D721Med (cell line): ENCODE measurements at places on chromosomes 13 and 19.

DNA sequence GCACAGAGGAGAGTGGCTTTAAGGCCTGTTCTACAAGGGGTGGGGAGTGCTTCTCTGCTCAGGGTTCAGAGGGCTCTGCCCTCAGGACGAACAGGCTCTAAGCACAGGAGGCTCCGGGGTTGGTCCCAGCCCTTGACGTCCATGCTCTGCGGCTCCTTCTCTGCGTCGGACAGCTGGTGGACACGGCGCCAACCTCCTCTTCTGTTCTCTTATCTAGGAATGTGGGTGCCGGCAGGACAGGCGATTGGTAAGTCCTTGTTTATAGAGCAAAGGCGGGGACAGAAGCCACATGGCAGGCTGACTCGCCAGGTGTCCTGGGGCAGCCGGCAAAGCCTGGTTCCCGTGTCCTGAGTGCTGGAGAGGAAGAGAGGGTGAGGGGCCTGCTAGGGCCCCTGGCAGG, 8.4 kb upstream of the RPS15 start:
- no peak for DNase-seq

- DNase-seq = no peak
Observed at GRCh38 chr19:41688098-41688497, at the start of gene CEACAM7. Gene CEACAM7, minus strand, starts transcription at chr19:41688270. Its CDS starts 105 bp downstream, at chr19:41688165.

DNA sequence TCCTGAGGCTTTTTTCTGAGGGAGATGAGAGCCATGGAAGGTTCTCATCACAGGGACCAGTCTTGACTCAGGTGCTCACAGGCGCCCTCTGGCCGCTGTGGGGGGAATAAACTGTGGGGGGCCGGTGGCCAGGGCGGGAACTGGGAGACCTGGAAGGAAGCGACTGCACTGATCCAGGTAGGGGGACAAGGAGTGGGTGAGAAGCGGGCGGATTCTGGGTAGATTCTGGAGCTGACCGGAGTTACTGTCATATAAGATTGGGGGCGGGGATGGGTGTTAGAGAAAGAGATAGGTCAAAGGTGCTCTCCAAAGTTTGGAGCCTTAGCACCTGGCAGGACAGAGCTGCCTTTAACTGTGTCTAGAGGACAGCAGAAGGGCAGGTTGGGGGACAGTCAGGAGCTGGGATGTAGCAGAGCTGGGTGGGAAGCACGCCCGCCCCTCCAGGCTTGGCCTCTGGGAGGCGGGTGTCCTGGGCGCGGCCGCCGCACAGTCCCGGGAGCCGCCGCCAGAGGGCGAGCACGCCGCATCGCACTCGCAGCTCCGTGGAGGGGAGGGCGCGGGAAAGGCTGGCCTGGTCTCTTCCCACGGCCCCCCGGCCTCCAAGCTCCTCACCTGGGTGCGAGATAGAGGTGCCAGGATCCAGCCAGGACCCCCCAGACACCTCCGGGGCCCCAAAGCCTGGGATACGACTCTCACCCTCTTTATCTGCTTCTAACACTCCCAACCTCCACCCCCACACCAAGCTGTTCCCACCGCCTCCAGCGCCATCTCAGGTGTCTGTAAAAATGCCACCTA, 4.2 kb upstream of the DAND5 start:
- DNase-seq = no peak

- no peak for DNase-seq
Observed at GRCh38 chr19:48390188-48391099, 907 bp downstream of the KDELR1 start.

DNA sequence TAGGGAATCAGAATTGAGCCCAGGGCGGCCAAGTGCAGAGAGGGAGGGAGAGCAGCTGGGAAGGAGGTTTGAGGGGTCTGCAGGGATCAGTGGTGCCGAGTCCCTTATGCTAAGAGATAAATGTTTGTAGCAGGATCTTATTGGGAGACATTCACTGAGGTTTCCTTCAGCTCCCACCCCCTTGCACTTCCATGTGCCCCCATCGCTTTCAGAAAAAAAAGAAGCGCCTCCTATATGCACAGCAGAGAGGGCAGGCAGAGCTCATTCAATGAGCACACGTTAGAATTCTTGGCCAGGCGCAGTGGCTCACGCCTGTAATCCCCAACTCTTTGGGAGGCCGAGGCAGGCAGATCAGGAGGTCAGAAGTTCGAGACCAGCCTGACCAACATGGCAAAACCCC, 28.0 kb downstream of the CYP4F2 start:
- no peak for DNase-seq

GRCh38 chr13:87524775-87525174, 146.4 kb upstream of the SLITRK5 start:
- DNase-seq = no peak

GRCh38 chr19:15235781-15236180, 3.5 kb upstream of the EPHX3 start:
- DNase-seq = no peak

- DNase-seq = no peak
Observed at GRCh38 chr13:25429466-25429865, 57.7 kb downstream of the ATP8A2 start.

DNA sequence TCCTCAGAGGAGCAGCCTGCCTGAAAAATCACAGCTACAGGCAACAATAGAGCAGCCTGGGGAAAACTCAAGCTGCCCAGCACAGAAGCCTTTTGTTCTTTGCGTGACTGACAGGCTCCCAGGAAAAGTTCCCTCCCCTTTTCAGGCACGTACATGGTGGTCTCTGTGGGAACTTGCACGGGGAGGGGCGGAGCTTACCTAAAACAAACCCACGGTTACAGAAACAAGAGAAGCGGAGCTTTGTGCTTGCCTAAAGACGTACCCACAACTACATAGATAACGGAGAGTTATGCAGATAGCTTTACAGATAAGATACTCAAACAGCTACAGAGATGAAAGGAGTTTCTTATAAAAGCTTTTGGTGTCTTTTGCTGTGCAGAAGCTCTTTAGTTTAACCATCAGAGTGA, 11.4 kb downstream of the ETFB start:
- no peak for DNase-seq

DNA sequence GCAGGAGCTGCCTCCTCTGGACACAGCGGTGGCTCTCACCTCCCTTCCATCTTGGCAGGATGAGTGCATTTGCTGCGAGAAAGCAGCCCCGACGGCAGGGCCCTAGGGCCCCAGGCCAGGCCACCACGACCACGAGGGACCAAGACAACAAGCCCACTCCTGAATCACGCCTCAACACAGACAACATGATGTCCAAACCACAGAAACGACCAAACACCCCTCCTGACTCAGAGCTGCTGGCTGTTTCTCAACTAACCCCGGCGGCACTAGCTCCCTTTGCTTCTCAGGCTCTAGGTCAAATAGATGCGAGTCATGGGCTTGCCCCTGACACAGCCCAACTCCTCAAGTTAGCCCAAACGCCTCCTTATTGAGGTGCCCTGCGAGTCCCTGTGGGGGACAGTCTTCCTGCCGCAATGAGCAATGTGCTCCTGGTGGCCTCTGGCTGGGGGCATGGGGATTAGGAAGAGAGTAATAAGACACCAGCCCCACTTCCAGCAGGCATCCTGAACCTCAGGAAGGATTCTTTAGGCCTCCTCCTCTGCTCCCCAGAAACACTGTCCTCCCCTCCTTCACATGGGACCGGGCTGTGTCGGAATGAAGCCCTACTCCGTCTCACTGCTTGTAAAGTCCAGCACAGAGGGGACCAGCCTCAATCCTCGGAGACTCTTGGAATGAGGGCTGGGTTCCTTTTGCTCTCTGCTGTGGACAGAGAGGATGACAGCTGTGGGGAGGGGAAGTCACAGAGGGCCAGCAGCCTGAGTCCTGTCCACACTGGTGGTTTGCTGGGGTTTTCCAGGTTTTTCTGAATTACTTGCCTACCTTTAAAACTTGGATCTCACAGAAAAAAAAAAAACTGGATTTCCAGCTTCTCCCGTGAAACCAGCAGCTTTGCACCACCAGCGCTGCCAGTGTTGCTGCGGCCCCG, 6.9 kb upstream of the ATF5 start:
- DNase-seq = no peak

DNA sequence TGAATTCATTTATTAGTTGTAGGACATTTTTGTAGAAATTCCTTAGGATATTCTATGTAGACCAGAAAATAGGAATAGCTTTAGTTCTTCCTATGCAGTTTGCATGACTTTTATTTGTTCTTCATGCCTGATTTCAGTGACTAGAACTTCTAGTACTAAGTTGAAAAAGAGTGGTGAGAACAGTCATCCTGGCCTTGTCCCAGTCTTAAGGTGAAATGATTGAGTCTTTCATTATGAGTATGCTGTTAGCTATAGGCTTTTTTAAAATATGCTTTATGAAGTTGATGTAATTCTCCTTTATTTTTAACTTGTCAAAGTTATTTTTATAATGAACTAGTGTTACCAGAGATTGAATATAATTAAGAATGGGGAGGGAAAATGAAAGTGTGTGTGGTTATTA, 690.1 kb upstream of the KLHL1 start:
- no peak for DNase-seq

- no peak for DNase-seq
Observed at GRCh38 chr13:27309967-27310598, 39.5 kb downstream of the RASL11A start.

- DNase-seq = no peak
Observed at GRCh38 chr19:3818466-3818865, 32.3 kb upstream of the MATK start.

GRCh38 chr19:38262585-38263268, 1.6 kb upstream of the SPINT2 start:
- DNase-seq = no peak

DNA sequence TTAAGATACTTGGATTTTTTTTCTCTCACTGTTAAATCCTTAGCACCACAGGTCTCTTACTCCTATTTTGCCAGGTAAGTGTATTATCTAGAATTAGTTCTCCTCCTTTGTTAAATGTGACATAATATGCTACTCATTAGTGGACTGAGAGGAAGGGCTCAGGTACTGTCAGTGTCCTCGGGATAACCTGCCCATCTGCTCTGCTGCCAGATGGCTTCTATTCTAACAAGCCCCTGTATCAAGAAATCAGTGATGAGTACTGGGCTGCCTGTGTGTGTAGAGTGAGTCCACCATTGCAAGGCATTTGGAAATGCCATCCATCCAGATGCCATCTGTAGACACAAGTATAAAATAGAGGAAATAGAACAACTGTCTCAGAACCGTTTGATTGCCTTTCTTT, 209.6 kb downstream of the ATP8A2 start:
- DNase-seq = no peak

DNA sequence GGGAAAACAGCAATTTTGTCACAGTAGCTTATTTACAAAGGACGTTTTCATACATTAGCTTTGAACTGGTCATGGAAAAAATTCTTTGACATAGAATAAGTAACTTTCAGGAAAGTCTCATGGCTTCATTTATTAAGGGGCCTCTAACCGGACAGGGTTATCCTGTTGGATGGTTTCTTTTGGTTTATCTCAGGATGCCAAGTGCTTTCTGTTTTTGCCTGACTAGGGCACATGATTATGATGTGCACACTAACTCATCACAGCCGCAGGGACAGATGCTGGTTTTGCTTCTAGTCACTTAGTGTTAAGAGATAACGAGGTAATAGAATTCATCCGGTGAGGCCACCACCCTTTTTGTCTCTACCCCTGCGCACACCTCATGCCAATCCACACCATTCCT, 53.0 kb downstream of the TGDS start:
- no peak for DNase-seq

- peak; percentile 51 for DNase-seq
Observed at GRCh38 chr13:49443704-49444523, at the start of the genes CAB39L and SETDB2. Gene CAB39L, minus strand, starts transcription at chr13:49444064. Its CDS starts 61,154 bp downstream, at chr13:49382910. Gene SETDB2, plus strand, starts transcription at chr13:49444274. Its CDS starts 7,620 bp downstream, at chr13:49451894.

DNA sequence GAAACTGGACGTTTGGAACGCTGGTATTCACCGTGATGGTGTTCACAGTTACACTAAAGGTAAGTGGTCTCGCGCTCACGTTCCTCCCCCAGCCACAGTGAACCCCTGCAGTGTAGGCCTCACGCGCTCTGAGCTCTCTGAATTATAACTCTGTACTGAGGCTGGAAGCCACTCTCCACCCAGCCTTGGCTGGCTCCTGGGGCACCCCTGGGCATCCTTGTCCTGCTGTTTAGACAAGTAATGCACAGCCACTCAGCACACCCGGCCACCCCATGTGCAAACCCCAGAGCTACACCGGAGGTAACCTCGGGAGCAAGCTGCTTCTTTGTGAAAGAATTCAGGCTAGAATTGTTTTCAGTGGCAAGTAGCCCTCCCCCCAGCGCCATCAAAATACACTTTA, 97.3 kb upstream of the MCF2L start:
- no peak for DNase-seq

DNA sequence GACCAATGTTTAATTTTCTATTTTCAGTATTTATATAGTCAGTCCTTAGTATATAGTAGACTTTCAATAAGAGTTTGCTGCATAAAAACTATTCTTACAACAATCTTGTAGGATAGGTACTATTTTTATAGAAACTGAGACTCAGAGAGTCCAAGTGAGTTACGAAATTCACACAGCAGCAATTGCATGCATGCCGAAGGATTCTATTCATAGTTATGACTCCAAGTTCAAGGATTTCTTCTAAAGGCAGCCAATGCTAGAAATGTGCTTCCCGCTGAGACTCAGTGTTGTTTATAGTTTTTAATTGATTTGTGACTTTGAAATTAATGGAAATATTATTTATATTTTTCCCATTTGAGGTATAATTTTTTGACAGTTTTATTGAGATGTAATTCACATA, 62.7 kb upstream of the CSNK1A1L start:
- DNase-seq = no peak

DNA sequence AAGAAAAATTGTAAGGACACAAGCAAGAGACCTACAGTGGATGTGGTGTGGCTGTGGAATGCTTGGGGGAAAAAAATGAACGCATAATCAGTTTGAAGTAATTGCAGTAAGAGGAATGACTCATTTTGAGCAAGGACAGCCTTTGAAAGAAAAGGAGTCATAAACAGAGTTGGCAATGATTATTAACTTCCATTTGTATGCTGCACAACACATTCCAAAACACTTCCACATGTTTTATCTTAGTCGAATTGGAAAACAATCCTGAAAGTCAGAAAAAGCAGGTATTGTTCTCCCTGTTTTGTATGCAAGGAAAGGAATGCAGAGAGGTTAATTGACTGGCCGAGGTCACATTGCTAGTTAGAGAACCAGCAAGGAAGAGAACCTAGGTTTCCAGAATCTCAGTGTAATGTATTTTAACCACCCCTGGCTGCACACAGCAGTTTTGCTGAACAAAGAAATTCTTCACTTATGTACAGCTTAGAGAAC, 630.0 kb upstream of the MIR17HG start:
- DNase-seq = no peak

GRCh38 chr13:75443356-75443958, 38.5 kb downstream of the TBC1D4 start:
- no peak for DNase-seq

DNA sequence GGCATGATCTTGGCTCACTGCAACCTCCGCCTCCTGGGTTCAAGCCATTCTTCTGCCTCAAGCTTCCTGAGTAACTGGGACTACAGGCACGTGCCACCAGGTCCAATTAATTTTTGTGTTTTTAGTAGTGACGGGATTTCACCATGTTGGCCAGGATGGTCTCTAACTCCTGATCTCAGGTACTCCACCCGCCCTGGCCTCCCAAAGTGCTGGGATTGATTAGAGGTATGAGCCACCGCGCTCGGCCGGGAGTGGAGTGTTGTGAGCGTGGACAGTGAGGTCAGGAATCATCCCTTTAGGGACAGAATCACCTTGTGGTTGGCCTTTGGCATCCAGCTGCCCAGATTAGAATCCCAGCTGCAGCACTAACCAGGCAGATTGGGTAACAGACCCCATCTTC, 10.3 kb downstream of the RRAS start:
- DNase-seq = no peak

GRCh38 chr13:112695121-112695520, 5.3 kb downstream of the ATP11A start:
- DNase-seq = no peak
